Breast epithelium (tissue), 4 donors: ENCODE measurements at places on chromosomes 1 and 21. TPM values are rescaled to one million over a fixed set of nuclear protein-coding genes. Genes with fewer than 3 reads are reported as not detected.

KCNN3 gene
- 1.0 TPM for total RNA-seq

CHI3L2 gene
- total RNA-seq, result 9.5 TPM

PSMG1 gene
- total RNA-seq, result 24.7 TPM

B3GALT2 gene
- 0.32 TPM for total RNA-seq

CPT2 gene
- 22.9 TPM for total RNA-seq

SERINC2 gene
- 50.6 TPM for total RNA-seq

NLRP3 gene
- total RNA-seq, result 0.66 TPM

TNFRSF4 gene
- total RNA-seq, result 0.64 TPM

TMEM51 gene
- total RNA-seq, result 26.3 TPM

DNA sequence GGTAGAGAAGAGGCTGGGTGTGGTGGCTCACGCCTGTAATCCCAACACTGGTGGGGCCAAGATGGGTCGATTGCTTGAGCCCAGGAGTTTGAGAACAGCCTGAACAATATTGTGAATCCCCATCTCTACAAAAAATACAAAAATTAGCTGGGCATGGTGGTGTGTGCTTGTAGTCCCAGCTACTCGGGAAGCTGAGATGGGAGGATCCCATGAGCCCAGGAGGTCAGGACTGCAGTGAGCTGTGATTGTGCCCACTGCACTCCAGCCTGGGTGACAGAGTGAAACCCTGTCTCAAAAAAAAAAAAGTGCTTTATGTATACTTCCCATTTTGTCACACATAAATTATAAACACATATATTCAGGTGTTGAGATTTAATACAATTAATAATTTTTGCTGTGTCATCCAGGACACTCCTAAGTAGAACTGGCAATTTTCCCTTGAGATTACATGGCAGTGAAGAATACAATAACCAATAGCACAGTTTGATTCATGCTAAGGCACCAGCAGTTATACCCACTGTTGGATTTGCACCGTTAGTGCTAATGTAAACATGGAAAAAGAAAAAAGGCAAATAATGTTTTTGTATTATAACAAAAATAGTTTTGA lies 15.5 kb downstream of the GABPB2 start:
- no peak overlapping the region for H3K4me3 ChIP-seq
- no peak for DNase-seq
- no peaks in the 10 kb centered on the region for H3K27me3 ChIP-seq
- H3K4me1 ChIP-seq, result no peaks in the 10 kb centered on the region

- peak overlapping the region; percentile 54 for H3K27ac ChIP-seq
- no peak for DNase-seq
- H3K4me3 ChIP-seq, result no peak overlapping the region
- H3K4me1 ChIP-seq, result no peaks in the 10 kb centered on the region
- no peaks in the 10 kb centered on the region for H3K27me3 ChIP-seq
These were observed 38.4 kb upstream of the RBM34 start for GRCh38 chr1:235199441-235199840.

GRCh38 chr1:20705203-20705755 lies 12.5 kb downstream of the KIF17 start:
- H3K4me3 ChIP-seq, result no peak overlapping the region
- no peak overlapping the region for H3K27ac ChIP-seq
- no peaks in the 10 kb centered on the region for H3K36me3 ChIP-seq
- DNase-seq, result no peak
- H3K4me1 ChIP-seq, result no peaks in the 10 kb centered on the region

GRCh38 chr1:102742426-102742825 lies 365.9 kb downstream of the COL11A1 start:
- H3K27me3 ChIP-seq, result no peaks in the 10 kb centered on the region
- no peak overlapping the region for H3K27ac ChIP-seq
- DNase-seq, result no peak
- no peak overlapping the region for H3K4me3 ChIP-seq
- H3K36me3 ChIP-seq, result no peaks in the 10 kb centered on the region

DNA sequence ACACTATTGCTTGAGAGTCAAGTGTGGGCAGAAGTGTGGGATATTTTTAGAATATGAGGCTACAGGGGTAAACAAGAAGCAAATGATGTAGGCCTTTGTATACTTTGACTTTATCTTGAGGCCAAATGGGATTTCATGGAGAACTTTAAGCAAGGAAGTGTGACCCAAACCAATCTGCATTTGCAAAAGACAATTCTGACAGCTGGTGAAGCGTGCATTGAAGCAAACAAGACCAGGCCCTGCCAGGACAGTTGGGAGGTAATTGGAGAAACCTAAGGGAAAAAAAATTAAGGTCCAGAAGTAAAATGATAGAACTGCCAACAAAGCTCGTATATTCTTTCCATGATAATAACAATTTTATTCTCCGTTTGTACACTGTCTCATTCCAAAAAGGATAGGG lies 168.3 kb downstream of the TM2D1 start:
- no peak overlapping the region for H3K4me3 ChIP-seq
- H3K27ac ChIP-seq, result no peak overlapping the region
- H3K4me1 ChIP-seq, result no peaks in the 10 kb centered on the region

GRCh38 chr1:168653567-168653966 lies 75.4 kb downstream of the DPT start:
- H3K36me3 ChIP-seq, result no peaks in the 10 kb centered on the region
- H3K4me1 ChIP-seq, result no peaks in the 10 kb centered on the region
- no peak overlapping the region for H3K27ac ChIP-seq
- H3K27me3 ChIP-seq, result no peaks in the 10 kb centered on the region

DNA sequence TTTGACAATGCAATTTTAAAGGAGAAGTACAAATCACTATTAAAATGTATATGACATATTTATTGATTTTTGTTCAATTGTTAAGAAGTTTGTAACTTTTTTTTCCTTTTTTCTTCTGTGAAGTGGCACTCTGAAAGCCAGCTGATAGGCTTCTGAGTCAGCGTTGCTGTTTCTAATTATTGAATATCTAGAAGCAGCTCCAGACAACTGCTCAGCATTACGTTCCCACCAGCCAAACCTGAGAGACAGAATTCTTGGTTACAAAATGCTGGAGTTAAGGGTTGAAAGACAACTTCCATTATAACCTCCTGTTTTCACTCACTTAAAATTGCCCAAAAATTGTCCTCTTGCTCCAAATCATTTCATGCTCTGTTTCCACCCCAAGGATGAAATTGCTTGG lies 31.4 kb upstream of the LMX1A start:
- DNase-seq, result no peak
- H3K27me3 ChIP-seq, result peaks cover 5% of the 10 kb centered on the region
- H3K27ac ChIP-seq, result no peak overlapping the region
- no peaks in the 10 kb centered on the region for H3K4me1 ChIP-seq
- no peak overlapping the region for H3K4me3 ChIP-seq

DNA sequence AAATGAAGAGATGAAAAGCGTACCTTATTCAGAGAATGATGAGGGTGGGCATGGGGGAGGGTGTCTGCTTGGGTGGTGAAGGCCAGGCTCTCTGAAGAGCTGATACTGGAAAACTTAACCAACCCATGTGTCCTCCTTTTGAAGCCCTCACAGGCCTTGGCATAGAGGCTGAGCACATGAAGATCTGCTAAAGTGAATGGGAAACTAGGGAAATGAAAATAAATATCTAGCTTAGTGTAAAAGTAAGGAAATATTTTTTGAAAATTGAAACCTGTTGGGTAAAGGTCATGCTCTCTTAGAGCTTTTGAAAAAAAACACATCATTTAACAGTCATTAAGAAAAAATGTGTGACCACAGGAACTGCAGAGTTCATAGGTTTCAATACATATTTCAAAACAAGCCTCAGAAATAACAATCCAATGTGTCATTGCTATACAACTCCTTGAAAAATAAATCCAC lies 40.5 kb upstream of the RALGPS2 start:
- H3K4me1 ChIP-seq, result no peaks in the 10 kb centered on the region
- H3K4me3 ChIP-seq, result no peak overlapping the region
- DNase-seq, result no peak
- no peaks in the 10 kb centered on the region for H3K36me3 ChIP-seq

- no peaks in the 10 kb centered on the region for H3K4me1 ChIP-seq
- no peaks in the 10 kb centered on the region for H3K27me3 ChIP-seq
- no peak overlapping the region for H3K27ac ChIP-seq
- no peaks in the 10 kb centered on the region for H3K36me3 ChIP-seq
- no peak overlapping the region for H3K4me3 ChIP-seq
These were observed 126.2 kb upstream of the CD34 start for GRCh38 chr1:208036918-208037766.

GRCh38 chr21:44626673-44627143 lies at the start of gene KRTAP10-9:
Gene KRTAP10-9, plus strand, starts transcription at chr21:44627093. Its CDS starts 79 bp downstream, at chr21:44627172.
- no peak within 1 kb of the TSS for H3K27ac ChIP-seq
- no peaks in the 10 kb centered on the region for H3K36me3 ChIP-seq
- no peak within 1 kb of the TSS for H3K4me3 ChIP-seq

- no peaks in the 10 kb centered on the region for H3K36me3 ChIP-seq
- H3K27ac ChIP-seq, result peak overlapping the region; percentile 90
These were observed 1.2 kb downstream of the ATP1B1 start for GRCh38 chr1:169107603-169108208.

- H3K4me3 ChIP-seq, result no peak overlapping the region
- no peaks in the 10 kb centered on the region for H3K27me3 ChIP-seq
- no peaks in the 10 kb centered on the region for H3K36me3 ChIP-seq
- no peaks in the 10 kb centered on the region for H3K4me1 ChIP-seq
- H3K27ac ChIP-seq, result no peak overlapping the region
- DNase-seq, result no peak
These were observed 340.2 kb upstream of the ADAMTS5 start for GRCh38 chr21:27306791-27307775.

GRCh38 chr1:188762166-188762743 lies 1715.4 kb downstream of the BRINP3 start:
- no peaks in the 10 kb centered on the region for H3K4me1 ChIP-seq
- H3K36me3 ChIP-seq, result no peaks in the 10 kb centered on the region
- no peaks in the 10 kb centered on the region for H3K27me3 ChIP-seq
- DNase-seq, result no peak
- no peak overlapping the region for H3K4me3 ChIP-seq

GRCh38 chr1:19257178-19257914 lies 5.7 kb downstream of the MRTO4 start:
- H3K36me3 ChIP-seq, result no peaks in the 10 kb centered on the region
- peaks cover 14% of the 10 kb centered on the region for H3K4me1 ChIP-seq
- peak overlapping the region; percentile 36 for H3K27ac ChIP-seq
- no peak overlapping the region for H3K4me3 ChIP-seq
- DNase-seq, result no peak
- no peaks in the 10 kb centered on the region for H3K27me3 ChIP-seq

DNA sequence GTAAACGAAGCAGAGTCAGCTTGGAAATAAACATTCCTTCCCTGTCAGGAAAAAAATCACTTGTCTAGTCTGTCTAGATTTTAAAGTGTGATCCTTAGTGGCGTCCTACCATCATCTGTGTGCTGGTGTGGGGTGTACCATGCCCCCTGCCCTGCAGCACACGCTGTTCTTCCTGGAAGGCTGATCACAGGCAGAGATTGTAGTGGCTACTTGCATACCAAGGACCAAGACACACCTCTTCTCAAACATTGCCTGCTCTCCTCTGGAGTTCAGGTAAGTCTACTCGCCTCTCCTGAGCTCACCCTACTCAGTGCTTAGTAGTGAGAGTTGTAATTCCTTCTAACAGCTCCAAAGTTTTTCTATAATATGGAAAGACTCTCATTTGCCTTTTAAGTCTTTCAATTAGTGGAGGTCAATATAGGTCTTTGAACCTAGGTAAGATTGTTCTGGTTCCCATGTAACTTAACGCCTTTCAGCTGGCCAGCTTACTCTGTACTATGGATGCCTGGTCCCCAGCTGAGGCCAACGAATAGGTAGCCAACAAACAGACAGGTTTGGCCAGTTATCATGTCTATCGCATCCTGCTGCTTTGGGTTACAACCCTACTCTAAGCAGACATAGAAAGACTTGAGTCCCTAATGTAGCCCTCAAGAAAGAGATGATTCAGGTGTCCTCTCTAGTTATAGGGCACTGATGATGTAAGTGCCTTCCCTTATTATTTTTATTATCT lies 55.4 kb downstream of the XCL1 start:
- H3K36me3 ChIP-seq, result no peaks in the 10 kb centered on the region
- H3K27ac ChIP-seq, result no peak overlapping the region
- H3K27me3 ChIP-seq, result no peaks in the 10 kb centered on the region
- peaks cover 3% of the 10 kb centered on the region for H3K4me1 ChIP-seq
- no peak for DNase-seq
- no peak overlapping the region for H3K4me3 ChIP-seq

GRCh38 chr1:241299347-241299746 lies 57.7 kb downstream of the RGS7 start:
- H3K4me3 ChIP-seq, result no peak overlapping the region
- DNase-seq, result no peak
- no peaks in the 10 kb centered on the region for H3K27me3 ChIP-seq
- no peak overlapping the region for H3K27ac ChIP-seq

DNA sequence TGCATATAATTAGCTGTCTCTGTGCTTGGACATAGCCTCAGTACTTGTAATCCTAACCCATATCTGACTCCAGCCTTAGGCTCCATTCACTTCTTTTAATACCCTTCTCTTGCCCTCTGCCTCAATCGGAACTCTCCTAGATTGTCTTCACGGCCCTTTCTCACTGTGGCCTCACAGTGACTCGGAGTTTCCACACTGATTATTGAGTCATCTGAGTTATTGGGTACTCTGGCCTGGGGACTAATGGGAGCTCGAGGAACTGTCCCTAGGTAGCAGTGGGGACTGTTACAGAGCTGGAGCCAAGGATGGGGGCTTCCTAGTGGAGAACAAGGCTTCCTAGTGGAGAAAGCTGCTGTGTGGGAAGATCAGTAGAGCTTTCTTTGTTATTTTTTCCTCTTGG lies 17.0 kb downstream of the TRAF5 start:
- H3K4me1 ChIP-seq, result no peaks in the 10 kb centered on the region
- DNase-seq, result peak; percentile 7
- no peaks in the 10 kb centered on the region for H3K36me3 ChIP-seq
- H3K27ac ChIP-seq, result no peak overlapping the region

GRCh38 chr1:3959361-3959760 lies 59.3 kb upstream of the C1orf174 start:
- no peaks in the 10 kb centered on the region for H3K27me3 ChIP-seq
- no peak overlapping the region for H3K4me3 ChIP-seq
- H3K36me3 ChIP-seq, result no peaks in the 10 kb centered on the region
- H3K4me1 ChIP-seq, result no peaks in the 10 kb centered on the region
- H3K27ac ChIP-seq, result no peak overlapping the region

DNA sequence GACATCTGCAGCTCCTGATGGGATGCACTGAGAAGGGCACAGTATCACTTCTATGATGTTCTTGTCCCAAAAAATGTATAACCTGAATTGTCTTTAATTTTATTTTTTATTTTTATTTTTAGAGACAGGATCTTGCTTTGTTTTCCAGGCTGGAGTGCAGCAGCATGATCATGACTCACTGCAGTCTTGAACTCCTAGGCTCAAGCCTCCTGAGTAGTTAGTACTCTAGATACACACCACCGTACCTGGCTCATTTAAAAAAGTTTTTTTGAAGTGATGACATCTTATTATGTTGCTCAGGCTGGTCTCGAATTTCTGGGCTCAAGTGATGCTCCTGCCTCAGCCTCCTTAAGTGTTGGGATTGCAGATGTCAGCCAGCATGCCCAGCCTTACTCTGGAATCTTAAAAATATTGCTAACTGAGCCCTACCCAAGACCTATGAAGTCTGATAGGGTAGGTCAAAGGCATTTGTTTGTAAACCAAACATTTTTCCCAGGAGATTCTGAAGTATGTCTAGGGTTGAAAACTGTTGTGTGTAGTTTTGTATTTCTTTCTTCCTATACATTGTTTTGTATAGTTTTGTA lies 68.9 kb downstream of the ATF6 start:
- H3K27ac ChIP-seq, result no peak overlapping the region
- no peaks in the 10 kb centered on the region for H3K36me3 ChIP-seq
- no peaks in the 10 kb centered on the region for H3K4me1 ChIP-seq
- H3K4me3 ChIP-seq, result no peak overlapping the region
- DNase-seq, result no peak

GRCh38 chr1:17768651-17769241 lies 13.6 kb downstream of the ACTL8 start:
- peaks cover 11% of the 10 kb centered on the region for H3K27me3 ChIP-seq
- H3K27ac ChIP-seq, result no peak overlapping the region
- DNase-seq, result no peak
- H3K4me1 ChIP-seq, result no peaks in the 10 kb centered on the region
- no peaks in the 10 kb centered on the region for H3K36me3 ChIP-seq
